ENCODE measurements at places on chromosomes 2 and 18. TPM values are rescaled to one million over a fixed set of nuclear protein-coding genes. Genes with fewer than 3 reads are reported as not detected.

Gene LIMS4
- total RNA-seq, result 0.96 TPM

Gene CD226
- 102 TPM for total RNA-seq

- no peak overlapping the region for H3K4me3 ChIP-seq
- no peaks in the 10 kb centered on the region for H3K4me1 ChIP-seq
- H3K27me3 ChIP-seq, result no peaks in the 10 kb centered on the region
- DNase-seq, result no peak
- no peak overlapping the region for H3K27ac ChIP-seq
- H3K36me3 ChIP-seq, result no peaks in the 10 kb centered on the region
Measured at GRCh38 chr2:224731665-224732064, 15.5 kb upstream of the CCDC195 start.

- no peak overlapping the region for H3K27ac ChIP-seq
- H3K4me1 ChIP-seq, result no peaks in the 10 kb centered on the region
- no peak for DNase-seq
Measured at GRCh38 chr2:101204400-101205115, 48.1 kb upstream of the CNOT11 start.

Gene FLACC1
- total RNA-seq, result 9.5 TPM

Gene ACTG2
- total RNA-seq, result not detected

Gene SERPINB13
- not detected for total RNA-seq

Gene ALLC
- not detected for total RNA-seq
